Pancreas (tissue), 10 donors: ENCODE measurements at places on chromosomes 4 and X.

DNA sequence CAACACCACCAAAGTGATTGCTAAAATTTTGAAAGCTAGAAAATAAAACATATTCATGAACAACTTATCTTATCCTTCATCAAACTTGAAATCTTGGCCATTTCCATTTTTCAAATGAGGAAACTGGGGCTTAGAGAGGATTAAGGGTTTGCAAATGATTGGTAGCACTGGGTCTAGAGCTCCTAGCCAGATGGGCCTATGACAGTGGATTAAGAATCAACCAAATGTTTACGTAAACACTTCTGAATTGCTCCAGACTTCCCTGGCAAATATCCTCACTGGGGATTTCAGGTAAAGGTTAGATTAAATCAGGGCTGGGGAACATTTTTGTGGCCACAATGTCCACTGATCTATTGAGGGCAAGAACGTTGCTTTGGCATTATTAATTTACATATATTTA, 241.2 kb downstream of the ANK2 start:
- H3K27me3 ChIP-seq: no peaks in the 10 kb centered on the region
- H3K4me3 ChIP-seq: no peak overlapping the region
- no peak overlapping the region for H3K27ac ChIP-seq
- DNase-seq: no peak

DNA sequence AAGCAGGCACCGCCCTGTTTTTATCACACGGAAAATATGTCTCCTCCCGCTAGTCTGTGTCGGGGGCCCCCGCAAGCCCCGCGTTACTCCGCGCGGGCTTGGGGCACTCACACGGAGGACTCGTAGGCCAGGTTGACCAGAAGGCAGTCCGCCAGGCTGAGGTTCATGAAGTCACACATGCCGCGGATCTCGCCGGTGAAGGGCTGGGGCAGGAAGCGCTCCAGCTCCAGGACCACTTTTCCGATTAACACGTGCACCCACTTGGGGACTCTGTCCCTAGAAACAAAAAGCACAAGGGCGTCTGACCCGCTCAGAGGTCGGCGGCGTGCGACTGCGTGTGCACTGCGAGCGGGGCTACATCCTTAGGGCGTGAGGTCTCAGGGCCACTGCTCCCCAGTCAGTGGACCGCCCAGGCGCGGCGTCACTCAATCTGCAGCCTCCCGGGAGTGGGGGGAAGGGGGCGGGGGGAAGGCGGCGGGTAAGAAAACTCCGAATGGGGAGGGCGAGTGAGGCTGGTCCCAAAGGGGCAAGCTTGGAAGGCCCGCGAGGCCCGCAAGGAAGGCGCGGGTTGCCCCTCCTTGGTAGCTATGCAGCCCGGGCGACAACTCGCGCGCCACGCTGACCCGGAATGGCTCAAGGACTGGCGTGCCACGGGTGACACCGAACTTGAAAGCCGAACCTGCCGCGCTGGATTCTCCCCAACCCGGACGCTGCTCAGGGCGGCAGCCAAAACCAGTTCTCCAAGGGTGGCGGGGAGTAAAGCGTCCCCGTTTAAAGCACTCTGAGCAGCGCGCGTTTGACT, 722 bp downstream of the NAAA start:
- peak overlapping the region; percentile 82 for H3K4me3 ChIP-seq
- no peaks in the 10 kb centered on the region for H3K4me1 ChIP-seq
- H3K27ac ChIP-seq: peak overlapping the region; percentile 65
- no peaks in the 10 kb centered on the region for H3K36me3 ChIP-seq

DNA sequence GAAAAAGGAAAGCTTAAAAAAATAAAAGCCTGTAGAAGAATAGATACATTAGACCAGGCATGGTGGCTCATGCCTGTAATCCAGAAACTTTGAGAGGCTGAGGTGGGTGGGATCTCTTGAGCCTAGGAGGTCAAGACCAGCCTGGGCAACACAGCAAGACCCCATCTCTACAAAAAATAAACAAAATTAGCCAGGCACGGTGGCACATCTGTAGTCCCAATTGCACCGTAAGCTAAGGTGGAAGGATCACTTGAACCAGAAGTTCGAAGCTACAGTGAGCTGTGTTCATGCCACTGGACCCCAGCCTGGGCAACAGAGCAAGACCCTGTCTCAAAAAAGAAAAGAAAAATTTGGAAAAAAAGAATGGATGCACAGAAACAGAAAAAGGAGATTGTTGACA, 149.4 kb downstream of the APBB2 start:
- no peaks in the 10 kb centered on the region for H3K36me3 ChIP-seq
- no peak for DNase-seq
- no peaks in the 10 kb centered on the region for H3K27me3 ChIP-seq
- no peaks in the 10 kb centered on the region for H3K4me1 ChIP-seq
- H3K27ac ChIP-seq: no peak overlapping the region
- no peak overlapping the region for H3K4me3 ChIP-seq

DNA sequence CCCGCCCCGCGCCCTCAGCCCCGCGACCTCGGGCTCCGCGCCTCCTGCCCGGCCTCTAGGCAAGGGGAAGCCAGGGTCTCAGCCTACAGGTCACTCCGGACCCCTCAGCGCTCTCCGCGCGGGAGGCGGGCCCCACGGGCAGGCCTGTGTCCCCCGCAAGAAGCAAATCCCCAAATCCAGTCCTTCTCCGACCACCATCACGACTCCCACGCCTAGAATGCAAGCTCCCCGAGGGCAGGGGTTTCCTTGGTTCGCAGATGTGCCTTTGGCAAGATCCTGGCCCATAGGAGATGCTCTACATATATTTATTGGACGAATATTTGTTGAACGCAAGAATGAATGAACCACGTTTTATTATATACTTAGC, 260 bp upstream of the CCDC149 start:
- no peaks in the 10 kb centered on the region for H3K36me3 ChIP-seq
- H3K27me3 ChIP-seq: no peaks in the 10 kb centered on the region
- H3K4me1 ChIP-seq: no peaks in the 10 kb centered on the region
- no peak for DNase-seq
- peak overlapping the region; percentile 35 for H3K4me3 ChIP-seq

- H3K27ac ChIP-seq: no peak overlapping the region
- no peaks in the 10 kb centered on the region for H3K36me3 ChIP-seq
- H3K4me1 ChIP-seq: no peaks in the 10 kb centered on the region
- no peak for DNase-seq
- no peak overlapping the region for H3K4me3 ChIP-seq
These were observed 3.9 kb upstream of the SULT1B1 start for GRCh38 chr4:69764311-69764710.

GRCh38 chr4:128521156-128521555, 233.5 kb upstream of the PGRMC2 start:
- H3K4me3 ChIP-seq: no peak overlapping the region
- no peak for DNase-seq
- H3K27ac ChIP-seq: no peak overlapping the region
- no peaks in the 10 kb centered on the region for H3K36me3 ChIP-seq
- H3K27me3 ChIP-seq: no peaks in the 10 kb centered on the region
- peaks cover 7% of the 10 kb centered on the region for H3K4me1 ChIP-seq

DNA sequence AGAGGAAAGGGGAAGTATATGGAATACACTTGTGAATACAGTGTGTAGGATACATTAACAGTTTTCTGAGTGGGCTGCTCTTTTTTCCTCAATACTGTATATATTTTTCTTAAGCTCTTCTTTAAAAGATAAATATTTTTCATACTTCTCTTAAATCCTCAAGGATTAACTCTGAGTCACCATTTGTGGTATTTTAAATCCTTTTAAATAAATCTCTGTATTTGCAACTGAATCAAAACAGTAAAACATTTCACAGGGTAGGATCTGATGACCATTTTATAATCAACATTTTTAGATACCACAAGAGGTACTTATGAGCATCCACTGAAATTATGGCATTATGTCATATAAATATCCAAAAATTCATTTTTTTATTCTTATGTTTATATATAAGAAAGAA, 87.6 kb downstream of the GAB1 start:
- H3K36me3 ChIP-seq: no peaks in the 10 kb centered on the region
- no peak overlapping the region for H3K27ac ChIP-seq
- no peak for DNase-seq
- no peaks in the 10 kb centered on the region for H3K4me1 ChIP-seq
- no peak overlapping the region for H3K4me3 ChIP-seq
- H3K27me3 ChIP-seq: no peaks in the 10 kb centered on the region

GRCh38 chr4:128379860-128380259, 92.2 kb upstream of the PGRMC2 start:
- DNase-seq: peak; percentile 52
- no peak overlapping the region for H3K27ac ChIP-seq
- no peaks in the 10 kb centered on the region for H3K4me1 ChIP-seq
- no peak overlapping the region for H3K4me3 ChIP-seq
- H3K27me3 ChIP-seq: no peaks in the 10 kb centered on the region

DNA sequence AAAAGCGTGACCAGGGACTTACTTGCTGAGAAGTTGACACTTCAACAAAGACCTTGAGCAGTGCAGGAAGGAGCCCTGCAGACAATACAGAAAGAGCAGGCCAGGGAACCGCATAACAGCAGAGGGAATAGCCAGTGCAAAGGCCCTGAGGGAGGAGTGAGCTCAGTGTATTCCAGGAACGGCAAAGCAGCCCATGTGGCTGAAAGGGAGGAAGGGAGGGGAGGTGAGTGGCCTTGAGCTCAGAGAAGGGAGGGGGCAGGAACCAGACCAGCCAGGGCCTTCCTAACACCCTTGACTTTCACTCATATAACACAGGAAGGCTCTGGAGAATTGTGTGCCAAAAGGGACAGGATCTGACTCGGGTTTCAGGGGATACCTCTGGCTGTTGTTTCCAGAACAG, 112.2 kb downstream of the BCOR start:
- no peaks in the 10 kb centered on the region for H3K27me3 ChIP-seq
- H3K4me3 ChIP-seq: no peak overlapping the region
- H3K27ac ChIP-seq: no peak overlapping the region

DNA sequence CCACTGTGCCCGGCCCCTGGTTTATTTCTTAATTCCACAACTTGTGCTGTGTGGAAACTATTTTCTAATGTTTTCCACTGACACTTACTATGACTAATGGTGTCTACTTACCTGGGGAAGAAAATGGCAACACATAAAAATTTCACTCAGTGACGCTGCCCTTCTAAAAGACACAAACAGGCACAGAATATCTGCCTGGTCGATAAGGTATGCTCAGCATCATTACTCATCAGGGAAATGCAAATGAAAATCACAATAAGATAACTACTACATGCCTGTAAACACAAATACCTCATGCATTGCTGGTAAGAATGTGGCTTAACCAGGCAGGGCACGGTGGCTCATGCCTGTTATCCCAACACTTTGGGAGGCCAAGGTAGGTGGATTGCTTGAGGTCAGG, 61.6 kb downstream of the UBE2K start:
- H3K4me1 ChIP-seq: no peaks in the 10 kb centered on the region
- H3K27me3 ChIP-seq: no peaks in the 10 kb centered on the region
- H3K4me3 ChIP-seq: no peak overlapping the region
- H3K36me3 ChIP-seq: no peaks in the 10 kb centered on the region
- no peak overlapping the region for H3K27ac ChIP-seq

DNA sequence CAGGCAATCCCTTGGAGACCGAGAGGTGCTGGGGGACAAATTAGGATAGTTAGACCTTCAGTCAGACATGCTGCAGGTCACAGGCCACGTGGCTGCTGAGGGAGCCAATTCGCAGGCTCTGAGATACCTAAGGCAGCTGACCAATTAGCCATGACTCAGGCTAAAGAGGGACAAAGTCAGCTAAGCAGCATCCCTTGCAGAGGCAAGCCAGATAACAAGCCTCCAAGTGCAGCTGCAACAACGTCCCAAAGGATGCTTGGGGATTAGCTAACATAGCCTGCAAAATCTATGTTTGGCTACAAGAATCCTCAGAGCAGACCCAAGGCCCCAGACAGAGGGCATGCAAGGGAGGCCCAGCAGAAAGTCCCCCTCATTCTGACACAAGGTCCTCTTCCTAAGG, 93.5 kb downstream of the SEL1L3 start:
- DNase-seq: no peak
- no peaks in the 10 kb centered on the region for H3K4me1 ChIP-seq
- no peak overlapping the region for H3K4me3 ChIP-seq
- peaks cover 6% of the 10 kb centered on the region for H3K36me3 ChIP-seq
- no peak overlapping the region for H3K27ac ChIP-seq
- H3K27me3 ChIP-seq: no peaks in the 10 kb centered on the region

GRCh38 chrX:52933976-52934703, 24.2 kb downstream of the FAM156A start:
- H3K27ac ChIP-seq: peak overlapping the region; percentile 87
- peak overlapping the region; percentile 42 for H3K4me3 ChIP-seq
- no peaks in the 10 kb centered on the region for H3K36me3 ChIP-seq
- no peaks in the 10 kb centered on the region for H3K27me3 ChIP-seq
- DNase-seq: no peak
- peaks cover 4% of the 10 kb centered on the region for H3K4me1 ChIP-seq

DNA sequence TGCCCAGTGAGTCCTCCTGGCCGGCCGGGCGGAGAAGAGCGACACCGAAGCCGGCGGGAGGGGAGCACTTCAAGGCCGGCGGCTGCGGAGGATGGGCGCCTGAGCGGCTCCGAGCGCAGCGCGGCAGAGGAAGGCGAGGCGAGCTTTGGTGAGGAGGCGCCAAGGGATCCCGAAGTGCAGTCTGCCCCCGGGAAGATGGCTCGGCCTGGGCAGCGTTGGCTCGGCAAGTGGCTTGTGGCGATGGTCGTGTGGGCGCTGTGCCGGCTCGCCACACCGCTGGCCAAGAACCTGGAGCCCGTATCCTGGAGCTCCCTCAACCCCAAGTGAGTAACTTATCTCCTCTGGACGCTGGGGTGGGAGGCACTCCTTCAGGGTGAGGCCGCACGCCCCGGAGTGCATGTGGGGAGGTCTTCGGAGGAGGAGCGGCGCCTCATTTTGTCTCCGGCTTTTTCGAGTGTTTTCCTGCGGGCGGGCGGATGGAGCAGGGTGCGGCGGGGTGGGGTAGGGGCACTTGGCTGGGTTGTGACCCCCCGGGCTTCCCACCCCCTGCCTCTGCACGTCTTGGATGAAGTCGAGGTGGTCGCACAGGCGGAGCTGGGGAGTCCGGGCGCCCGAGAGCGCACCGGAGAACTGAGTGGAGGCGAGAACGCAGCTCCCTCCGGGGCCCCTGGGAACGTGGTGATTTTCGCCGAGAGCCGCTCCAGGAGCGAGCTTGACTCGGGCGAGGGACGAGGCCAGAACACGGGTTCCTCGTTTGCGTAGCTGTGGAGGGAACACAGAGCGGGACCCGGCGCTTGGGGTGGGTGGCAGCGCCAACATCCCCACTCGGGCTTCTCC, 979 bp downstream of the EFNB1 start:
- no peaks in the 10 kb centered on the region for H3K4me1 ChIP-seq
- DNase-seq: no peak
- H3K27me3 ChIP-seq: no peaks in the 10 kb centered on the region
- H3K4me3 ChIP-seq: peak overlapping the region; percentile 67

DNA sequence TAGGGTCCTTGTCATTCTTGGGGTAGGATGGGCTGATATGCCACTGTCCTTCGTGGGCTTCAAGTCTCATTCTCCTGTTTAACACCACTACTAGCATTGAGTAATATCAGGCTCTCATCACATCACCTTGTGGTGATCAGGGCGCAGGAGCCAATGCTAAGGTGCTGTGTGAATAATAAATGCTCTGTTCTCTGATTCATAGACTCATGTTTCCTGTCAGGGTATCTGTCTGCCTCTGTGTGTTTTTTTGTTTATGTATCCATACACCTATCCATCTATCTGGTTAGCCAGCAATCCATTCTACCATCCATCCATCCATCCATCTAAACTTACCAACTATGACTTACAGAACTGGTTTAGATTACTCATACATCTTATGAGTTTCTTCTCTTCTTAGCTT, 525.1 kb upstream of the ATOH1 start:
- H3K36me3 ChIP-seq: no peaks in the 10 kb centered on the region
- no peaks in the 10 kb centered on the region for H3K4me1 ChIP-seq
- no peaks in the 10 kb centered on the region for H3K27me3 ChIP-seq
- no peak overlapping the region for H3K27ac ChIP-seq
- DNase-seq: no peak
